ENCODE measurements at places on chromosomes 6 and 20.

DNA sequence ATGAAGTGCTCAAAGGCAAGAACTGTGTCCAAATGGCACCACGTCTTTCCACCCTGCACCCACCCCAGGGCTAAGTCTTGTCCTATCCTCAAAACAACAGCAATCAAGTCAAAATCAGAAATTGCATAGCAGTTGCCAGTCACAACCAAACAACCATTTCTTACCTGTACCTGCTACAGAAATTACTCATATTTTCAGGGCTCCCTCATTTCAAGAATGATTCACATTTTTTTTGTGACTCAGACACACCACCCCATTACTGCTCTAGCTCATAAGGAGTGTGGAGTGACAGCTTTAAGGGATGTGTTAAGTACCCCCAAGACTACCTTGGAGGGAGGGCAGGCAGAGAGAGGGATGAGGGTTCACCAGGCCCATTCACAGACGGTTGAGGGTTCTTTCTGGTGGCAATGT is 111.7 kb downstream of the TRERF1 start:
- DNase-seq = peak; percentile 42

DNA sequence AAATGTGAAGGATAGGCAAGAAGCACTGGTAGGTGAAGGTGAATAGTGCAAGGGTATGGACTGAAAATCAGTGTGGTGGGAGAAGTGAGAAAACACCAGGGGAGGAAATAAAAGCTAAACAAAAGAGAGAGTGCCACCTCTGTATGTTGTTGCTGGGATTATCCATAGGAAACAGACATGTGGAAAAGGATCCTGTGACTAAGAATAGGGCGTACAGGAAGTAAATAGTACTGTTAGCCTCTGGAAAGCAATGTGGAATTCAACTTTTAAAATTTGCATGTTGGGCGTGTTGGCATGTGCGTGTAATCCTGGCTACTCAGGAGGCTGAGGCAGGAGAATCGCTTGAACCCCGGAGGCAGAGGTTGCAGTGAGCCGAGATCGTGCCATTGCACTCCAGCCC is 661.7 kb downstream of the KIF16B start:
- DNase-seq = no peak

DNA sequence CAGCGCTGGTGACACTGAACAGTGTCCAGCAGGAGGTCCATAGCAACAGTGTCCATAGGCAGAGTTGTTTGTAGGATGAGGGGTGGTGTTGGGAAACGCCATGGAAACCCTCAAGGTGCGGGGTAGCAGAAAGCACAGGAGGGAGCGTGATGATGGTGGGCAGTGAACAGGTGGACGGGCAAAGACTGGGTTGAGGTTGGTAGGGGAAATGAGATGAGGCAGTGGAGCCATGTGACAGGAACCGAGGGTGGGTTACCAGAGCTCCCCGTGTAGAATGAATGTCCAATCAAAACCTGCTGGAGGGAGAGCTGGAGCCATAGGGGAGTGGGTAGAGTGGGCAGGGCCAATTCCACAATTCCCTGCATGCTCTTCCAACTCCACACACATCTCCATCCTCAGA is 38.0 kb downstream of the HLA-DPB1 start:
- no peak for DNase-seq

GRCh38 chr6:39808964-39809363 is 16.8 kb downstream of the DAAM2 start:
- DNase-seq = no peak

- DNase-seq = no peak
Observed at GRCh38 chr6:104789770-104790190, 69.9 kb downstream of the HACE1 start.

GRCh38 chr6:144185133-144185836 is 35.0 kb downstream of the STX11 start:
- DNase-seq = no peak

GRCh38 chr6:126747728-126748540 is 370.5 kb upstream of the RSPO3 start:
- no peak for DNase-seq

DNA sequence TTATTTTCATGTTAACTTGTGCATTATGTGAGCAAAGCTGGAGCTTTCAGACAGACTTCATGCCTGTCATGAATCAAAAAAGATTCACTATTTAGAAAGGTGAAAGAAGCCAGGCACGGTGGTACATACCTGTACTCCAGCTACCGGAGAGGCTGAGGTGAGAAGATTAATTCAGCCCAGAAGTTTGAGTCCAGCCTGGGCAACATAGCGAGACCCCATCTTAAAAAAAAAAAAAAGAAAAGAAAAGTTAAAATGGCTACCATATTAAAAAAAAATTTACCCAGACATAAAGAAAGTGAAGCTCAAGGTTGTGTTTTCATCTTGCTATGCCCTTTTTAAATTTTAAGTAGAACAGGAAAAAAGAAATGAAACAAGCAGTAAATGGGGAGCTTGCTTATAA is 889 bp downstream of the CASS4 start:
- DNase-seq = no peak

DNA sequence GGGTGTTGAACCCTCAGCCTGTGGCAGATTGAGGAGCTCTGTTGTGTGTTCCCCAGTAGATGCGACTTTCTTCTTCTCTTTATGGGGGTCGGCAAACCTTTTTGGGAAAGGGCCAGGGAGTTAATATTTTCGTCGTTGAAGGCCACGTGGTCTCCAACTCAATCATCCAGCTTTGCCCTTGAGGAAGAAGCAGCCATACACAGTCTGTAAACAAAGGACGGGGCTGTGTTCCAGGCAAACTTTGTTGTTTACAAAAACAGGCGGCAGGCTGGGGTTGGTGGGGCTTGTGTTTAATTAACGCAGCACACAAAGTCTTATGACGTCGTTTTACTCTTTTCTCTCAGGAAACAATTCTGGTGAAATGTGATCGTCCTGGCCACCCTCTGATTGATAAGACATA is 20.2 kb downstream of the KIF25 start:
- no peak for DNase-seq

DNA sequence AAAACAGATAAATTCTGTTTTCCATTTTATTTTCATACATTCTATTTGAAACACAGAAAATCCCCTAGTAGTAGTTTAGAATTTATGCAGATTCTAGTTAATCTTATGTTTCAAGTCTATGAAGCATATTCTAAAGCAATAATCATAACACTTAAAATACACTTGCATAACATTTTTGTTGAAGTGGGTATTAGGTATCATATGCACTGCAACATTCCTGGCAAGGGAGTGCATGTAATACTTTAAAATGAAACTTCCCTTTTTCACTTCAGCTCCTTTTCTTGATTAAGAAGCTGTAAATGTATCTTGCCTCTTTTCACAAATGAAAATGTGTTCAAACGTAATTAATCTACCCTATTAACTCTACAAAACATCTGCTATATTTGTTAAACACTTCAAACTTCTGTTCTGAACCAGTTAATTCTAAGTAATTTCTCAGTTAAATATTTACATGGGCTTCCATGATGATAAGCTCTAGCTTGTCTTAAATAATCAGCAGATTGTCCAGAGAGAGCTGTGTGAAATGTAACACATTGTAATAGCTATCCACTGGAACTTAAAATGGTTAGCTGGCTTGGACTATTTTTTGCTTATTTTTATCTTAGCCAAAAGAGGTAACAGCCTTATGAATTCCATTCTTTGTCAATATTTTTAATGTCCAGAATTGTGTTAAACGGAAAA is 192.8 kb downstream of the COL19A1 start:
- no peak for DNase-seq

- DNase-seq = no peak
Observed at GRCh38 chr6:49300443-49300842, 162.6 kb downstream of the MMUT start.

DNA sequence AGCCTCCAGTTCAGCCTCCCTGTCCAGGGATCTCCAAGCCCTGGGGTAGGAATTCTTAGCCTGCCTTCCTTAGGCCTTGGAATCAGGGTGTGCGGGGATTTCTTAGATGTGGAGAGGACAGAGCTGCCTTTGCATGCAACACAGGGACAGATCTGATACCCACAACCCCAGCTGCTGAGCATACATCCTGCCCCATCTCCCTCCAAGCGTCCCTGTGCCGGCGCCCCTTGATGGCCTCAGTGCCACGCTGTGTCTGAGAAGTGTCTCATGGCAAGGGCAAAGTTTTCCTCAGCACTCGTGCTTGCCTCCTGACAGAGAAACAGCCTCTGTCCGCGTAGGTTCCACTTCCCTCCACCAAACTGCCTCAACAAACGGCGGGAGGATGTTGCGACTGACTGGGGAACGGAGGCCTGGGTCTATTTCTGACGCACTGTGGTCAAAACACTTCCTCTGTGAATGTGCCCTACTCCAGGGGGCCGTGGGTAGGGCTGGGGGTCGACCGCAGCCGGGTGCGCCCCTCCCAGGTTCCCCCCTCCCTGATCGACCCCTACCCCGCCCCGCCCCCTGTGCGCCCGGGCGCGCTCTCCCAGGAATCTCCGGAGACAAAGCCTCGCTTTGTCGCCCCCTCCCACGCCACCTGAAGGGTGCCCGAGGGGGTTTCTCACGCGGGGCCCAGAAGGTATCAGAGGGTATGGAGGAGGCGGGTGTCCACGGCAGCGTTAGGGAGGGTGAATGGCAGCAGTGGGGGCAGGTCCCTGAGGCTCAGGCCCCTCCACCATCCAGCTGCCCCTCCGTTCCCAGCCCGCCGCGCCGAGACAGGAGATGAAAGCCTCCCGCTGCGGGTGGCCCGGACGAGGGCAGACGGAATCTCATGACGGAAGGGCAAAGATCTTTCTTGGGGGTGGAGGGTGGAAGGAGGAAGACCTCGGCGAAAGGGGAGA is 806 bp downstream of the MICAL1 start:
- peak; percentile 55 for DNase-seq

DNA sequence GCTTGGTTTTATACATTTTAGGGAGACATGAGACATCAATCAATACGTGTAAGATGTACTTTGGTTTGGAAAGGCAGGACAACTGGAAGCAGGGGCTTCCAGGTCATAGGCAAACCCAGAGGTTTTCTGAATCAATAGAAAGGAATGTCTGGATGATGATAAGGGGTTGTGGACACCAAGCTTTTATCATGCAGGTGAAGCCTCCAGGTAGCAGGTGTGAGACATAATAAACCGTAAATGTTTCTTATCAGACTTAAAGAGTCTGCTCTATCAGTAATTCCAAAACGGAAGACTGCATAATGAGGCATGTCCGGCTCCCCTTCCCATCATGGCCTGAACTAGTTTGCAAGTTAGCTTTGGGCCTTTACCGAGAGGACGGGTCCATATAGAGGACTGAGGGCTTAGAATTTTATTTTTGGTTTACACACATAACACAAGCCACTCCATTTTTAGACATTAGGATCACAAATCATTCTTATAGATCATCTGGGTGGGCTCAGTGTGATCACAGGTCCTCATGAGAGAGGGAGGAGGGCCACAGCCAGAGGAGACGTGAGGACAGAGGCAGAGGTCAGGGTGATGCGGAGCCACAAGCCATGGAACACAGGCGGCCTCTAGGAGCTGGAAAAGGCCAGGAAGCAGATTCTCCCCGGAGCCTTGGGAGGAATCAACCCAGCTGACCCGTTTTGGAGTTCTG is 10.7 kb upstream of the SERPINB9 start:
- no peak for DNase-seq

GRCh38 chr20:61313396-61313795 is 61.3 kb downstream of the CDH4 start:
- no peak for DNase-seq

GRCh38 chr20:36932476-36933426 is 18.8 kb downstream of the SAMHD1 start:
- DNase-seq = no peak

DNA sequence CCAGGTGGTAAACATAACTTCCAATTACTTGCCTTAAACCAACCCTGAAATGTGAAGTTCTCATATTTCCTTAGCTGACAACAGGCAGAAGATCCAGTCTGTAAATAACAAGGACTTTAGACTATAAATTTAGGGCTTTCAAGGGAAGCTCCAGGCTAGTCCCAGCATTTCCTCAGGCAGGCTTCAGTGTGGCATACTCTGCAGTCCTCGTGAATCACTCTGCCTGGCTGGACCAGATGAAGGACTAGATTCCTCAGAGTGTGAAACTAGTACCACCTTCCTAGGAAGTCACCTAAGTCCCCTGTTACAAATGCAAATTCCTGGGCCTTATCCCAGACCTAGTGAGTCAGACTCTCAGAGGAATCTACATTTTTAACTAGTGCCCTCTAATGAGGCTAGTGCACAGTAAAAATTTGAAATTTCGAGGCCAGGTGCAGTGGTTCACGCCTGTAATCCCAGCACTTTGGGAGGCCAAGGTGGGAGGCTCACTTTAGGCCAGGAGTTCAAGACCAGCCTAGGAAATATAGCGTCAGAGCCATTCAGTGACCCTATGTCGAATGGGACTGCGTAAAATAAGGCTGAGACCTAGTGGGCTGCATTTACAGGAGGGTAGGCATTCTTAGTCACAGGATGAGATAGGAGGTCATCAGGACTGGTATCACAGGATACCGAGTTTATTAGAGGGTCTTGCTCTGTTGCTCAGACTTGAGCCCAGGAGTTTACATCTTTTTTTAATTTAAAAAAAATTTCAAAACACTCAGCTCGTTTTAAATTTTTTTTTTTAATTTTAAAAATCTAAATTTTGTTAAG is 279.6 kb upstream of the JARID2 start:
- no peak for DNase-seq

All from stimulated activated CD4-positive, alpha-beta T cell treated with anti-CD3 and anti-CD28 coated beads, TNF-alpha, amount 100 ng/mL, for 24 hours (primary cell).